ENCODE measurements at places on chromosomes 12 and 14.
A peak's percentile ranks its signal among the peaks of the same experiment; 100 is the strongest.

DNA sequence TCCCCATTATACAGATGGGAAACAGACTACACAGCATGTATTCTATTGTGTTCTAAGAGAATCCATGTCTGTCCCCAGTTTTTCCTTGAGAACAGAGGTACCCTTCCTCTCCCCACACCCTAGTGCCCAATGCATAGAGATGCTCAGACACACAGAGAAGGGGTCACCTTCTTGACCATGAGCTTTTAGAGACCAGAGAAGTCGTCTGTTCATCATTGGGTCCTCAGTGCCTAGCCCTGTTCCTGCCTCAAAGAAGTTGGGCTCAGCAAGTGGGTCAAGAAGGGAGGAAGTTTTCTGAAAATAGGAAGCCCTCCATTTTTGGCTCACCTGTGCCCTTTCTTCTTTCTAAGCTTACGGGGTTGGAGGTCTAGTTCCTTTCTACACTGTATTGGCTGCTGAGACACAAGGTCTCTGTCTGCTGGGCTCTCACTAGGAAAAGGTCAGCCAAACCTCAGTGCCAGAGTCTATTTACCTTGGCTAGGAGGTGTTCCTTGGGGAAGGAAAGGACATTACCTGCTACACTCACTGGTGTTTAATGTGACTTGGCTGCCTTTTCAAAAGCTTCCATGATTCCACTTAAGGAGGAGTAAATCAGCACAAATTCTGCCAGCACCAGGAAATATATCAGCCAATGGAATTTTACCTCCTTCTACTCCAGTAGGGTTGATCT, 198.5 kb upstream of the PWP1 start:
- DNase-seq, result no peak

GRCh38 chr14:88422919-88423650, 37.6 kb downstream of the SPATA7 start:
- DNase-seq, result no peak

- no peak for DNase-seq
Measured at GRCh38 chr14:103019826-103020225, 37.5 kb downstream of the CDC42BPB start.

DNA sequence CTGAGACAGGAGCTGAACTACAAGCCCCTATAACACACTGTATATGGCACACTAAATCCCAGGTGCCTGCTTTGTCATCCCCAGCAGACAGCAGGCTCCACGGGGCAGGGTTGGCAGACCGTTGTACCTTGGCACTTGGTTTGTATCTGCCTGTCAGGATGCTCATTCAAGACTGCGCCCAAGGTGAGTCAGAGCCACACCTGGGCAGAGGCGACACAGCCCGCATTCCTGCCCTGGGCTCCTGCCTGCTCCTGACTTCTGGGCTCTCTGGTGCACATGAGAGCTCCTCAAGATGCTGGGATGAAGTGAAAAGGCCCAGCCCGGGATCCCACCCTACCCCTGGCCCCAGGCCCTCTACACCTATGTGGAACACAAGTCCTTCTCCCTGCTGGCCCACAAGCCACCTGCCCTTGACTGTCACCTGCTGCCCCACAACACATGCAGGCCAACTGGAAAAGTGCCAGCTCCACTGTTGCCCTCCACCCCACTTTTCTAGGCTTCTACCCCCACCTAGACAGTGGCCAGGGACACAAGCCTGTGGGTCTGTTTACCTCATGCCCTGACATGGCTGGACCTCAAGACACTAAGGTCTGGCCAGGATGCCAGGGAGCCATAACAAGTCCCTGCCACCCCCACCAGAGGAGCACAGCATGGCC, 30.8 kb upstream of the PNMA1 start:
- DNase-seq, result no peak

- no peak for DNase-seq
Measured at GRCh38 chr12:24864796-24865125, 84.1 kb downstream of the BCAT1 start.

- DNase-seq, result no peak
Measured at GRCh38 chr12:59194794-59195193, 274.5 kb upstream of the LRIG3 start.

DNA sequence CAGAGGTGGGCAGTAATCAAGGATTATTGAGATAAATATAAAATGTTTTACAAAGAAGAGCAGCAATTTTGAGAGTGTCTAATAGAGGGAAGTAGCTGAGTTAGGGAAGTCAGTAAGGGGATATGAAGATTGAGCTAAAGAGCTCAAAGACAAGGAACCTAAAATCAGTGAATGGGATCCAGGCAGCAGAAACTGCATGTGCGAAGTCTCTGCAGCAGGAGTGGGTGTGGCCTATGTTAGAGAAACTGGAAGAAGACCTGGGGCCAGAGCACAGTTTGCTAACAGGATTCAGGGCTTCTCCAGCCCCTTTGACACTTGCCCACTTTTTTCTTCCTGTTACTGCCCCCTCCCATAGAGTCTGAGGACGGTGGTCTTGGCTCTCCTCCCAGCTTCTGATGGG, 36.3 kb upstream of the PLXNC1 start:
- DNase-seq, result no peak

DNA sequence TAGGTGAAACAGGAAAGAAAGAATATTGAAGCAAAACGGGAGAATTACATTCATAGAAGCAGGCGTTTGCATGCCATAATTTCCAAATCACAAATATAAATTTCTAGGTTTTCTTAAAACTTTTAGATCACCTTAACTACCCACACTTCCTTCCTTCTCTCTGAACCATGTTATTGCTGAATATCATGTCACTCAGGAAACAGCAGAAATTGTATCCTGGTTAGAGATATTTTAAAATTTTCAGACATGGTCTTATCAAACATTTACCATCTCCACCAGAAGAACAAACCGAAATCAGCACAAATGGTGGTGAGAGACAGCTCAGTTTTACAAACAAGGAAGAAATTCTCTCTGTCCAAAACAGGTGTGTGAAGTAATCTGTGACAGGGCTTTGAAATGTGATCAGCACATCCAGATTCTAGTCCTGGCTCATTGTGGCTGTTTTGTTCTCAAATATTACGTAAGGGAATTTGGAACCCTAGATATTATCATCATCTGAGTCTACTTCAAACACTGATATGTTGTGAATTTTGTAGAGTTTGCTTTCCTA, 16.3 kb downstream of the TESPA1 start:
- no peak for DNase-seq

- no peak for DNase-seq
Measured at GRCh38 chr14:103733651-103734050, 18.0 kb downstream of the ZFYVE21 start.

DNA sequence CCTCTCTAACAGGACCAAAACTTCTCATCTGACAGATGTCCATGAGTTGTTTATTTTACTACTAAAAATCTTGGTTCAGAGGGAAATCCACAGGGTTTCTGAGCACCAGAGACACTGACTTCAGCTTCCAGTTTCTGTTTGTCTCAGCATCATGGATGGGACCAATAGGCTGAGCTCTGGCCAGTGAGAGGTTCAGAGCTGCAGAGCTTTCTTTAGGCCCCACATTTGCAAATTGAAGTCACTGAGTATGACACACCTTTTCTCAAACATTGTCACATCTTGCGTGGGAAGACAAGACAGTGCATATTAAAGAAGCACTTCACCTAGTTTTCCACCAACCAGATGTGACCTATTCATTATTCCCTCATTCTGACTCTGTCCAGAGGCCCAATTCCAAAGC, 45.2 kb downstream of the RDH12 start:
- DNase-seq, result no peak

- DNase-seq, result no peak
Measured at GRCh38 chr14:48786498-48786897, 799.7 kb downstream of the RPS29 start.

DNA sequence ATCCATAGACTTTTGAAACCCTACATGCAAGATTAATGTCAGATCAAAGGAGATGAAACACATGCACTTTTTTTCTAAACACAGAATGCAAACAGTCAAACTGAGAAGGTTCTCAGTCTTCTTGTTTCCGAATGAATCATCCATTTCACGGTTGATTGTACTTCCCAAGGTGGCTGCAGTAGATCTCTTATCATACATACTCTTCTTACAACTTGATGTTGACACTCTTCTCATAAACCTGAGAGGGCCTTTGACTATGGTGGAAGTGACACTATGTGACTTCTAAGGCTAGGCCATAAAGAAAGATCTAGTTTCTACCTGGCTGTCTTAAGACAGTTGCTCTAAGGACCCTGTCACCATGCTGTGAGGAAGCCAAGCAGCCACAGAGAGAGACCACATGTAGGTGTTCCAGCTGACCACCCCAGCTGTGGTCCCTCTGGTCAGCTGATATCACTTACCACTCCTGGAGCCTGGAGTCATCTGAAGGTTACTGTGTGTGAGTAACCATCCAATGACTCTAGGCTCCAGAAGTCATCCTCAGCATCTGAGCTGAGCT, 67.2 kb upstream of the HMGA2 start:
- no peak for DNase-seq

DNA sequence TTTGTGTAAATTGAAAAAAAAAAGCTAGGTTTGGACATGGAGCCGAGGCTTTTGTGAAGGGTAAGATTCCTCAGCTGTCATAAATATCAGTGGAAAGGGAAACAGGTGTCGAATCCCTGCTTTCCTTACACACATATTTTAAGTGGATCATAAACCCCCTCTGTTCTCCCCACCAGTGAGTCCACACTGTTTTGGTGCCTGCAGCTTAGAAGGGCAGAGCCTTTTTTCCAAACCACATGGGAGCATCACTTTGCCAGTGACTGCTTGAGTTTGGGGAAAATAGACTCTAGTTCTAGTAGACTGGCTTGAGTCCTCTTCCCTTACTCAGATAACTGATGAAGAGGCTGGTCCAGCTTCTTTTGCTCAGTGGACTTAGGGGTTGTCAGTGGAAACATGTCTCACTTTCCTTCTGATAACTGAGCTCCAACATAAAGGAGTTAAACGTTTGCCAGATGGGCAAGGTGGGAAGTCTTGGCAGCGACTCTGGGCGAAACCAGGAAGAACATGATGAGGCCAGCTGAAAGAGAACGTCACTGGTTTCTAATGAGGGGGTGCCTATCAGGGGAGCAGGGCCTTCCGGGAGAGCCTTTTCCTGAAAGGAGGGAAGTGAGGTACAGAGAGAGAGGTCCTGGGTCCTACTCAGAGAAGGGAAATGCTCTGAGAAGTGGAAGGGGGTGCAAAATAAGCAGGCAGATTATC, 168.1 kb upstream of the PARP11 start:
- DNase-seq, result no peak

DNA sequence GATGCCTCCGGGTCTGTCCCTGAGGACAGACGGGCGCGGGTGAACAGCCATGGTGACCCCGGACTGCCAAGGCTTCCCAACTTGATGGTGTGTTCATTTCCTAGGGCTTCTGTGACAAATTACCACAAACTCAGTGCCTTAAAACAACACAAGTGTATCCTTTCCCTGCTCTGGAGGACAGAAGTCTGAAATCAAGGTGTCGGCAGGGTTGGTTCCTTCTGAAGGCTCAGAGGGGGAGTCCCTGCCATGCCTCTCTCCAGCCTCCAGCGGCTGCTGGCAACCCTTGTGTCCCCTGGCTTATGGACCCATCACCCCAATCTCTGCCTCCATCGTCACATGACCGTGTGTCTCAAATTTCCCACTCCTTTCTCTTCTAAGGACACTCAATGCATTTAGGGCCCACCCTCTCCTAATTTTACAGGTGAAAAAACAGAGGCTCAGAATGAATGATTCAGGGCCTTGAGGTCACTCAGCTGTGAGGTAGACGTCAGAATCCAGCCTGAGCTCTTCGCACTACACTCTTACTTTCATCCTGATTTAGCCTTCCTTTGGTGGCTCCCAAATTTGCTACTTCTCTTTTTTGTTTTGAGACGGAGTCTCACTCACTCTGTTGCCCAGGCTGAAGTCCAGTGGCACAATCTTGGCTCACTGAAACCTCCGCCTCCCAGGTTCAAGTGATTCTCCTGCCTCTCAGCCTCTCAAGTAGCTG, 45.4 kb downstream of the VCPKMT start:
- DNase-seq, result no peak

- no peak for DNase-seq
Measured at GRCh38 chr14:34710744-34711143, 3.6 kb downstream of the CFL2 start.

- no peak for DNase-seq
Measured at GRCh38 chr12:127613056-127613455, 653.9 kb upstream of the TMEM132C start.

DNA sequence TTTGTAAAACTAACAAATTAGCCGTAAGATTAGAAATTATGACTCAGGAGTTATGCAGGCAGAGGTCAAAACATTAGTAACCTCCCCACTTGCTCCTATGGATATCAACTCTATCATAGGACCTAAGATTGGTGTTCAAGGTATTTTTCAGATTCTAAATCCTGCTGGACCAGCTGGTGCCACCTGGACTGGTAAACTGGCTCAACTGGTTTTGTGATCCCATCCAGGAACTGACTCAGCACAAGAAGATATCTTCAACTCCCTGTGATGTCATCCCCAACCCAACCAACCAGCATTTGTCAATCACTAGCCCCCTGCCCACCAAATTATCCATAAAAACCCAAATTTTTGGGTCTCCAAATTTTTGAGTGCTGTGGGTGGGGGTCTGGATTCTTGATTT, 98.1 kb upstream of the OR4E1 start:
- no peak for DNase-seq

DNA sequence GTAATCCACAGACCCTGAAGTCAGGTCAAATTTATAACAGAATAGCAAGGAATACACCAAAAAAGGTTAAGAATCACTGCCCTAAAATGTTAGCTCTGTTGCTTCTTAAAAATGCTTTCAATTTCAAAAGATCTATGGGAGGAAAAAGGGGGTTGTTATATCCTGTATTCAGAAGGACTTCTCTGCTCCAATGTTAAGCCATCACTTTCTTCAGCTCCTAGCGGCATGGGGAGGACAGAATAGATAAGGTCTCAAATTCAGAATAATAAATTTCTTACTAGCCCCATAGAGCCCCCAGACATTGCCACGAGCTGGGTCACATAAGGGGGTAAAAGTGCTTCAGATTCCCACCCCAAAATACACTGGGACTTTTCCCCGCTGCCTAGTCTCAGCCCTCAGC, 49.8 kb downstream of the CPM start:
- no peak for DNase-seq

GRCh38 chr14:73786636-73787485, 64.8 kb upstream of the PTGR2 start:
- DNase-seq, result peak; percentile 81

GRCh38 chr14:30656190-30656632, 34.1 kb downstream of the SCFD1 start:
- peak; percentile 60 for DNase-seq

DNA sequence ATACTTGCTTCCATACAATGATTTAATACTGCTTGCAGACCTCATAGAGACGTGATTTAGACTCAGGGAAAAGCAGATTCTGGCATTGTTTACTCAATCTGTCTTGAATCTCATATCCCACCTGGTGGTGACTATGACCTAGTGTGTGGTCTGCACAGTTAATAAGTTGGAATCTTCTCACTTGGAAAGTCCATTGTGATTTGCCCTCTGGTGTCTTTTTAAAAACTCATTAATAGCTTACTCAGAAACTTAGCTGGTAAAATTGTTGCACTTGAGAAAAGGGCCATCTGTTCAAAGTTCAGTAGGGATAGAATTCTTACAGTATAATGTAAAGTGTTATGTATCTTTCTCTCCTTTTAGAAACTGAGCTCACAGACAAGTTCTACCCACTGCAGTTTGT, 106.0 kb downstream of the PELI2 start:
- DNase-seq, result no peak

GRCh38 chr12:91222746-91223145, 40.1 kb upstream of the DCN start:
- no peak for DNase-seq

GRCh38 chr14:75610834-75611233, 32.4 kb downstream of the FLVCR2 start:
- DNase-seq, result no peak

GRCh38 chr14:50344116-50344775, 32.1 kb downstream of the DMAC2L start:
- DNase-seq, result no peak
